ENCODE measurements at places on chromosomes 11 and 22.

GRCh38 chr22:47307326-47307725 is 544.9 kb downstream of the TBC1D22A start:
- DNase-seq, result no peak

DNA sequence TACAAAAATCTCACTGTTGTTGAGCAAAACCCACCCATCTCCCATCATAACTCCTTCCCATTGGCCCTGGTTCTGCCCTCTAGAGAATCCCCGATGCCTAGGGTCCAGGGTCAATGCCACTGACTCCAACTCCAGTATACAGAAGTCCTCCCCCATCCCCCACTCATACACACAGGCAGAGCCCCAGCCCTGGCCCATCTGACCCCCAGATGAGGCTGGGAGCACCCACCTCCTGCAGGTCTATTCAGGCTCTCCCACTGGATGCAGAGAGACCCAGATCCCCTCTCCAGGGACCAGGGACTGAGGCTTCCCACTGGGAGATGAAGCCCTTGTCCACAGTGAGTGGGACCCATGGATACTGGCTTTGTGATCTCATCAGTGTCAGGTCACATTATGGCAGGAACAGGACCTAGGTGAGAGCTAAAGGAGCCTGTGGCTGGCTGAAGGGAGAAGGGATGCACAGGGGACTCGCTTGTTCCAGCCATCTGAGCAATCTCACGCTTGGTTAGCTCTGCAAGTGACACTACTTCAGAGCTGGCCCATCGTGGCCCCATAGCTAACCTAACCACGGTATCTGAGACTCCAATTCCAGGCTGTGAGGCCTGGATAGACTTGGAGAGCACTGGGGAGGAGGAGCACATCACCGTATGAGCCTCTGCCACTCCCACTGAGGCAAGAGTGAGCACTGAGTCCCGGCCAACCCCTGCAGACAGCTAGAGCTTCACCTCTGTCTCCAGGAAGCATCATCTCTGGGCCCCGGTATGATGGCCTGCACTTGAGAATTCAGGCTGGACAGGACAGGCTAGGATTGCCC is 35.7 kb downstream of the TRIM29 start:
- no peak for DNase-seq

- DNase-seq, result no peak
Measured at GRCh38 chr11:104572279-104572678, 326.0 kb downstream of the CASP12 start.

DNA sequence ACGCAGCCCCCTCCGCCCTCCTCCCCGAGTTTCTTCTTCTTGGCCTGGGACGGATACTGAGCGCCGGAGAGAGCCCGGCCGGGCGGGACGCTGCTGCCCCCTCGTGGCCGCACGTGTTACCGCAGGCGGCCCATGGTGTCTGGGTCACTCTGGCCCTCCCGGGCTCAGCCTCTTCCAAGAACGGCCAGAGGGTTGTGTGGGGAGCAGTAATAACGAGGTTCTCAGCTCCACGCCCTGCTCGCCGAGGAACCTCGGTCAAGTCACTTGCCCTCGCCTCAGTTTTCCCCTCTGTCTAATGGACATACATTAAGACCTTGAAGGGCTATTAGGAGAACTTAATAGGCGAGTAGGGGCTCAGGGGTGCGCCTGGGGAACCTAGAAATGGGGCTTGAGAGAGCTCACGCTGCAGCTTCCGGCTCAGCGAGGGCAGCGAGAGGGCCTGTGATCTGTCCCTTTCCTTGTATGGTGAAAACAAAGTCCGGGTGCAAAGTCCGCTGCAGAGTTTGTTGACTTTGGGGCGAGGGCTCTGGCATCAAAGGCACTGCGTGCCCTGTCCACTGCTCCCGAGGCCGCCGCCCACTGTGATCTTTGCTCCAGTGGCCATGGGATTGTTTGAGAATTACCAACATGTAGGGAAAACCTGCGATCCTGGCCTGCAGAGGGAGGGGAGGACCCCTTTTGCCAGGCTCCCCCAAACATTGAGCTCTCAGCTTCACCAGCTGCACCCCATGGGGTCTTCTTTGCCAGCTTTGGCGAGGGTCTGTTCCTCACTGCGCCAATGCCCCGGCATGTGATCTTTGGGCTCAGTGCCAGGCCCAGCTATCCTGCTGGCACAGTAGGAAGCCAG is 14.4 kb upstream of the LRP5 start:
- no peak for DNase-seq

GRCh38 chr11:10410844-10411200 is 44.2 kb upstream of the AMPD3 start:
- DNase-seq, result no peak

- DNase-seq, result peak; percentile 7
Measured at GRCh38 chr22:39003165-39003638, 10.9 kb upstream of the APOBEC3C start.

DNA sequence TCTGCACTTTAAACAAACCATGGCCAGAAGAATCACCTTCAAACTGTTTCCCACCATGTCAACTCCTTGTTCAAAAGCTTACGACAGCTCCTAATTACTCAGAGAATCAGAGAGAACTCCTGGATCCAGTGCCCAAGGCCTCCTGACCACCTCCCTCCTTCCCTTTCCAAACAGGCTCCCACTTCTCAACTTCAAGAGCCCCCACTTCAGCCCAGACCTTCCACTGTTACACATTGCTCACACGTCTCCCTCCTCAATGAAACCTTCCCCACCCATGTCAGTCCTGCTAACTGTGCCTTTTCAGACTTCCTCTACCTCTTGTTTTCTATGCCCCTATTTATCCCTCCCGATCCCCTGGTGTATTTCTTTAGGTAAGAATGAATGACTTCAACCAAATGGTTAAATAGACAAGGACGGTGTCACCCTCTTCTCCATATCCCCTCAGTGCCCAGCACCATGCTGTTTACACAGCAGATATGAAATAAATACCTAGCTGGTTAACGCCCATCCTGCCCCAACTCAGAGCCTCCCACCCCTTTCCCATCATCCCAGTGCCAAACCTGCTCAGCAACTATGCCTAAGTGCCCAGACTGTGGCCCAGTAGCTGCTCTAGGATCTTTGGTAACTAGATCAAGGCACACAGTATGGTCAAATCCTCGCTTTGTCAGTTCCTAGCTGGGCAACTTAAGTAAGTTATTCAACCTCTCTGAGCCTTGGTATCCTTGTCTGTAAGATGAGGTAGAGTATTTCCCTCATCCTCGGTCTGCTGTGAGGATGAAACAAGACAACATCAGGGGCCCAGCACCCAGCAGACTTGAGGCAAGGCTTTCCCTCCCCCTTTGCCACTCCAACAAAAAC is 36.8 kb downstream of the PLEKHA7 start:
- no peak for DNase-seq

DNA sequence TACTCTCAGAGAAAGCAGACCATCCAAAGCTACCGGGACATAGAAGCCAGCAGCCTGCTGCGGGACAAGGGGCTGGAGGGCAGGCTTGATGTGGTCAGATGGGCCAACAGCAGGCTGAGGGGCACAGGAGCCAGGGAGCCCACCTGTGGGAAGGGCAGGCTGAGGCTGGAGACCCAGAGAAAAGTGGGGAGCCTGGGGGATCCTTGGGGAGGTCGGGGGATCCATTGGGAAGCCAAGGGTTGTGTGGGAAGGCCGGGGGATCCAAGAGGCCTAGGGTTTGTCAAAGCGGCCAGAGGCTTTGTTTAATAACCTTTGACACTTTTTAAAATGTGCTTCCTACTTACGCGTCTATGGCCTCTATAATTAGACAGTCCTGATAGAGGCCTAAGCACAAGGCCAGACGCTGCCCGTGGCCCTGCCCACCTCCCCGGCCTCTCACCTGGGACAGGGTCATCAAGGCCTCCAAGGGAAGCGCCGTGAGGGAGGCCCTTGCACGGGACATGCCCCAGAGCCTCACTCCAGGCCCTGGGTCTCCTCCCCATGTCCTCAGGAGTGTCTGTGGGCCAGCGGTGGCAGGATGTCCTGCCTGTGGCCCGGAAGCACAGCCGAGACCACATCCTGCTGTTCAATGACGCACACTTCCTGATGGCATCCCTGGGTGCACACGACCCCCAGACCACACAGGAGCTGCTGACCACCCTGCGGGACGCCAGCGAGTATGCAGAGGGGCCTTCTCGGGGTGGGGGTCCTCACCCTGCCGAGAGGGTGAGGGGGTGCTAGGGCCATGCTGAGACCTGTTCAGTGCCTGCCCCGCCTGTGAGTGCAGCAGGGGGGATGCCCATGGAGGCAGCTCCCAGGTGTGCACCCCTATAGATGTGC is 8.6 kb upstream of the GTSE1 start:
- no peak for DNase-seq

GRCh38 chr11:61645179-61645868 is 34.9 kb upstream of the DAGLA start:
- no peak for DNase-seq

GRCh38 chr11:23954730-23955129 is 542.1 kb upstream of the LUZP2 start:
- DNase-seq, result no peak

DNA sequence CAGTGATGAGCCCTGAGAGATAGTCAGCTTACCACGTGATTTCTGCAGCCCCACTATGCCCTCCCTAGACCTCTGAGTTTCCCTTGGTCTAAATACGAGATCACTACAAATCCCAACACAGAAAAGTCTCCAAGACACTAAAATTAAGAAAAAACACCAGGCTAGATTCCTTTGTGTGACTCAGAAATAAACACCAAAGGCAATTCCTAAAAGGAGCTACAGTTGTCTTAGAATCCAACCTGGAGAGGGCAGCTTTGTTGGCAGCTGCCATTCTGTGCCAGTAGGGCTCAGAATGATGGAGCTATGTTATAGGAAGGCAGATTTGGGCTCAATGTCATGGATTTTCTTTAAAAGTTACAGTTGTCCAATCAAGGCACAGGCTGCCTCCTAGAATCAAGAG is 37.1 kb upstream of the HMGXB4 start:
- DNase-seq, result no peak

- no peak for DNase-seq
Measured at GRCh38 chr11:46489656-46490560, 98.3 kb upstream of the CHRM4 start.

DNA sequence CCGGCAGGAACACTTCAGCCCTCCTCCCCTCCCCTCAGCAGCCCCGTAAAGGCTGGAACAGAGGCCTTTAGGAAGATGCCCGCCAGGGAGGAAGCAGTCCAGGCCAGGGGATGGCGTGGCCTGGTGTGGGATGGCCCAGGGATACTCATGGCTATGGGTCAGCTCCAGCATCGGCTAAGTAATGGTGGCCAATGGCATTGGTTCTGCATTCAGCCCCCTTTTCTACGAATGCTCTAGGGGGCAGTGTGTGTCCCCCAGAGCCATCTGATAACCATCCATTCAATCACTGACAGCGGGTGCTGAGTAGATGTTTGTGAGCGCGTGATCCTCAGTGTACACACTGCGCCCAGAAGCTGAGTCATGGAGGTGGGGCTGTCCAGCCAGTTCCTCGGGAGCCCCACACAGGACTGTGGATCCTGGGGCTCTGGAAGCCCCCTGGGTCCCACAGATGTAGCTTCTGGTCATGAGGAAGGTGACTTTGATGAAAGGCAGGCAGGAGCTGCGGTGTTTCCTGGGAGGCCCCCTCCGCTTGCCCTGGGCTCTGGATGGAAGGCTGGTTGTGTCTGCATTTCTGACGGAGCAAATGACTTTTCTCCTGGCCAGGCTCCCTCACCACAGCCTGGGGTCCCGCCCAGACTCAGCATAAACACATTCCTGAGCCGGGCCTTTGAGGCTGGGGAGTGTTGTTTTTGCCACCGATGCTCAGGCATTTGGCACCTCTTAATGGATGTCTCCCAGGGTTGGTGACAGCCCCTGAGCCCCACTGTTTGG is 46.5 kb downstream of the FBLN1 start:
- DNase-seq, result no peak

DNA sequence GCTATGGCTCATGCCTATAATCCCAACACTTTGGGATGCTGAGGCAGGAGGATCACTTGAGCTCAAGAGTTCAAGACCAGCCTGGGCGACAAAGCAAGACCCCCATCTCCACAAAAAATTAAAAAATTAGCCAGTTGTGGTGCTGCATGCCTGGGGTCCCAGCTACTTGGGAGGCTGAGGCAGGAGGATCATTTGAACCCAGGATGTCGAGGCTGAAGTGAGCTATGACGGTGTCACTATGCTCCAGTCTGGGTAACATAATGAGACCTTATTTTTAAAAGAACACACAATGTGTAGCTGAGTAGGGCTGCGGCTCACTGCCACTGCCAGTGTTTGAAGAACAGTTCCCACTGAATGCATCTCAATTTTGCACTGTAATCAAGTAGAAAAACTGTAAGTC is 7.1 kb upstream of the VPREB1 start:
- DNase-seq, result no peak

DNA sequence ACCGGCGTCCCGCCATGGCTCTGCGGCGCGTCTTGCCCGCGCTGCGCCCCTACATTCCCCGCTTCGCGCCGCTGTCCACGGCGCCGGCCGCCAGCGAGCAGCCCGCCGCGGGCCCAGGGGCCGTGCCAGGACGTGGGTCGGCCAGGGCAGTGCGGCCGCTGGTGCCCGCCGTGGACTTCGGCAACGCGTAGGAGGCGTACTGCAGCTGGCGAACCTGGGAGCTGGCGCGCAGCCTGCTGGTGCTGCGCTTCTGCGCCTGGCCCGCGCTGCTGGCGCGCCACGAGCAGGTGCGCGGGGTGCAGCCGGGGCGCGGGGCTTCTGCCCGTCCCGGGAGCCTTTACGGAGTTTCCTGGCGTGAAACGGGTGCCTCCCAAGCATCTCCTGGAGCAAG is 20.1 kb downstream of the DGCR6L start:
- DNase-seq, result no peak

GRCh38 chr11:121534131-121535093 is 81.6 kb upstream of the SORL1-AS1 start:
- DNase-seq, result peak; percentile 24

DNA sequence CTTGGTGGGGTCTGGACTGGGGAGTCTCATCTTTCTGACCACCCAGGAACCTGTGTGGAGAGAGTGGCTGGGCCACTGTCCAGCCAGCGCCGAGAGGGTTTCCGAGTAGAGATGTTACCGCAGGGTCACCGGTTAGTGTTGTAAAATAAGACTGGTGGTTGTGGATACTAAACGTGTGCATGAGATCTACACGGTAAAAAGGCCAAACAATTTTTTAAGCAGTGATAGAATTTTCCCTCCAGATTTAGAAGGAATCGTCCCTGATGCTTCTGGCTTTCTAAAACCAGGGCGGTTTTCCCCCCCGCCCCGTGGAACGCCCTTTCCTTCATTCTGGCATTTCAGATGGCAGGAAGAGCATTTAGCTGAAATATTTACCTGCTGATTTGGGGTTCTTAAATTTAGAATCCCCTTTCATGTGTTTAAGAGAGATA is 72.6 kb upstream of the PPARA start:
- no peak for DNase-seq

DNA sequence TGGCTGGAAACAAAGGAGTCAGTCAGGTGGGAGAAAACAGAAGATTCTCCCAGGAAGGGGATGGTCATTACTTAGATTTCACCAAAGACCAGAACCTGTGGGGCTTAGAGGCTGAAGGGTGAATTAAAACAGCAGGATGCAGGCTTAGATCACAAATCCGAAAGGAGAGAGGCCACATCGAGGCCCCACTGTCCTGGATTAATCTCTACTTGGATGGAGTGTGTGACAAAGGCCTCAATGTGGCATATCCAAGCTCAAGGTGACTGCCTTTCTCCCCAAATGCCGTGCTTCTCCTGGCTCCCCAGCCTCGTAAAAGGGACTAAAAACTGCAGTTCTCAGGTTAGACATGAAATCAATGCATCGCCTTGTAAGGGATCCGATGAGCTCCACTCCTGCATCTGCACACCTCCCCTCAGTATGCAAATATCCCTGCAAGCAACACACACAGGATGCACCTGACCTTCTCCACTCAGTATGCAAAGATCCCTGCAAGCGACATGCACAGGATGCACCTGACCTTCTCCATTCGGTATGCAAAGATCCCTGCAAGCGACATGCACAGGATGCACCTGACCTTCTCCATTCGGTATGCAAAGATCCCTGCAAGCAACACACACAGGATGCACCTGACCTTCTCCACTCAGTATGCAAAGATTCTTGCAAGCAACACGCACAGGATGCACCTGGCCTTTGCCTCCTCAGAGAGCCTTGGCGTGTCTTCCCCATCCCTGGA is 447.4 kb downstream of the BRD1 start:
- no peak for DNase-seq

Data from amygdala (tissue), 56 donors.